Left colon (tissue), 2 donors: ENCODE measurements at places on chromosomes 11 and 22. TPM values are rescaled to one million over a fixed set of nuclear protein-coding genes. Genes with fewer than 3 reads are reported as not detected.

KCNJ5 gene
- total RNA-seq = 0.12 TPM

DNA sequence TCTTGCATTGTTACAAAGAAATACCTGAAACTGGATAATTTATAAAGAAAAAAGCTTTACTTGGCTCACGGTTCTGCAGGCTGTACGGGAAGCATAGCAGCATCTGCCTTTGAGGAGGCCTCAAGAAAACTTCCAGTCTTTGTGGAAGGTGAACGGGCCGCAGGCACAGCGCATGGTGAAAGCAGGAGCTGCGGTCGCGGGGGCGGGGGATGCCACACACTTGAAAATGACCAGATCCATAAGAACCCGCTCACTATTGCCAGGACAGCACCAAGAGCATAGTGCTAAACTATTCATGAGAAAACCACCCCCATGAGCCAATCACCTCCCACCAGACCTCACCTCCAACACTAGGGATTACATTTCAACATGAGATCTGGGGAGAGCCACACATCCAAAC is 45.6 kb upstream of the SEPTIN5 start:
- no peak for DNase-seq

GRCh38 chr22:50025993-50026392 is 13.4 kb upstream of the IL17REL start:
- no peak for DNase-seq

- DNase-seq = no peak
Observed at GRCh38 chr22:24380220-24380904, 47.0 kb upstream of the ADORA2A start.

GRCh38 chr22:35215993-35216392 is 41.3 kb upstream of the HMGXB4 start:
- DNase-seq = no peak
